ENCODE measurements at places on chromosomes 12 and 14. TPM values are rescaled to one million over a fixed set of nuclear protein-coding genes. Genes with fewer than 3 reads are reported as not detected.

GRCh38 chr14:81385419-81385818 is 14.7 kb downstream of the STON2 start:
- no peaks in the 10 kb centered on the region for H3K4me1 ChIP-seq
- H3K4me3 ChIP-seq = no peak overlapping the region
- H3K36me3 ChIP-seq = no peaks in the 10 kb centered on the region
- H3K27me3 ChIP-seq = peaks cover 36% of the 10 kb centered on the region
- H3K27ac ChIP-seq = no peak overlapping the region
- DNase-seq = no peak

Gene BLOC1S1
- 47.6 TPM for total RNA-seq

DNA sequence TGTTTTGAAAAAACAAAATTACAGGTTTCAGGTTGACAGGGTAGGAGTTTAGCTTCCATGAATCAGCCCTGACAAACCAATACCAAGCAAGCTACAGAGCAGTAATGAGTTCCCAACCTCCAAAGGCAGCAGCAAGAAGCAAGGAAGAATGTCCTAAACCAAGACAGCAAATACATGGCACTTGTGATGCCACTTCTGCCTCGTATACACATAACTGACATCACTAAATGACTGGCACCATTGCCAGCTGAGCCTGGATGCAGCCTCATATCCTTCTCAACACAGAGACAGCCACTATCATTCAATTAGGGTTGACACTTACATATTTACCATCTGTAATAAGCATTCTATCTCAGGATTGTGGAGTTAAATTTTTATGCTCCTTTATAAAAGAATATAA is 35.0 kb upstream of the MDM1 start:
- H3K4me1 ChIP-seq = peaks cover 28% of the 10 kb centered on the region
- H3K27ac ChIP-seq = no peak overlapping the region
- no peaks in the 10 kb centered on the region for H3K27me3 ChIP-seq
- H3K36me3 ChIP-seq = no peaks in the 10 kb centered on the region

DNA sequence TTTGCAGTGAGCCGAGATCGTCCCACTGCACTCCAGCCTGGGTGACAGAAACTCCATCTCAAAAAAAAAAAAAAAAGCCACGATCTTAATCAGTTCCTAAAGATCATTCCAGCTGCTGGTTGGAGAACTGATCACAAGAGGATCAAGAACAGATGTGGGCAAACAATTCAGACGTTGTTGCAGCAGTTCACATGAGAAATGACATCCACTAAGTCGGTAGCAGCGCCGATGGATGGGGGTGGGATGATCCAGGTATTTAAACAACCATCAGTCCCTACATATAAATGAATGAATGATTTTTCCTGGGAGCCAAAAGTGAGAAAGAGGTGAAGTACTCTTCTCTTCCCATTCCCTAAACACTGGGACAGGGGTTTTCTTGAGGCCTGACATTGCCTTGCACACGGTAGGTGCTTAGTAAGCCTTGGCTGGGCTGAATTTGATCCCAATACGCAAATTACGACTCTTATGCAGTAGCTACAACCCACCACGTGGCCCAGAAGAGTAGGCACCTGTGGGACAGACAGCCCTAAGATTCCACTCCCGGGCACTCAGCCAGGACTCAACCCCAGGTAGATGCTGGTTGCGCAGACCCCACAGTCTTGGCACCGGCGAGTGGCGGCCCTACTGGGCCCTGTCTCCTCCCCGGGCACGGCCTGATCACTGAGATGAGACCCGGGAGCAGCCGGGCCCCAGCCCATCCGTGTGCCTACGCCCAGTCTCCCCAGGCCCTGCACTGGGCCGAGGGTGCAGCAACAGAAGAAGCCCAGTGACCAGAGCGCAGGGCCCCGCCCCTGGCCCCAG is 565 bp downstream of the SPRYD3 start:
- peaks cover 25% of the 10 kb centered on the region for H3K4me1 ChIP-seq
- H3K27me3 ChIP-seq = no peaks in the 10 kb centered on the region
- peak overlapping the region; percentile 99 for H3K27ac ChIP-seq
- H3K36me3 ChIP-seq = peaks cover 3% of the 10 kb centered on the region

GRCh38 chr12:112446008-112446725 is 27.4 kb downstream of the PTPN11 start:
- no peak overlapping the region for H3K27ac ChIP-seq
- peaks cover 23% of the 10 kb centered on the region for H3K36me3 ChIP-seq
- H3K27me3 ChIP-seq = no peaks in the 10 kb centered on the region
- no peak for DNase-seq
- no peak overlapping the region for H3K4me3 ChIP-seq

Gene ARL6IP4
- 118 TPM for total RNA-seq

Gene FAM186B
- 1.4 TPM for total RNA-seq

All from GM23248 (cell line).